ENCODE measurements at places on chromosomes 6 and 20.

- no peak for DNase-seq
These were observed 102.3 kb downstream of the DLL1 start for GRCh38 chr6:170188571-170189001.

- DNase-seq: no peak
These were observed 21.1 kb downstream of the MRPL14 start for GRCh38 chr6:44105993-44106740.

- DNase-seq: no peak
These were observed 182.6 kb downstream of the CDKAL1 start for GRCh38 chr6:20716865-20717264.

GRCh38 chr6:45607798-45608197 lies 230.1 kb upstream of the SUPT3H start:
- no peak for DNase-seq

- DNase-seq: no peak
These were observed 1.4 kb upstream of the TSPYL4 start for GRCh38 chr6:116255246-116255800.

DNA sequence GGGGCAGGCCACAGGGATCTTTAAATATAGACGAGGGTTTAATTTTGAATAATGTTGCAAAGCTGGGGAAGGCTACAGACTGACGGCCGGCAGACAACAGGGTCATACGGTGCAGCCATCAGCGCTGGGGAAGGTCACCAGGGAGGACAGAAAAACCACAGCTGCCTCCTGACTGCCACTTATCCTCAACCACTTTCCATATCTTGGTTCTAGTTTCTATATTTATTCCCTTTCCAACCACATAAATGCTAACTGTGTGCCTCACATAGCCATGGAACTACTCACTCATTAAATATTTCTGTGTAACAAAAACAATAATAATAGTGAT lies 85.7 kb upstream of the AGPAT4 start:
- DNase-seq: no peak

- DNase-seq: no peak
These were observed 135.8 kb downstream of the PXDC1 start for GRCh38 chr6:3615391-3616380.

- DNase-seq: no peak
These were observed 69.5 kb upstream of the SULF2 start for GRCh38 chr20:47854687-47855212.

DNA sequence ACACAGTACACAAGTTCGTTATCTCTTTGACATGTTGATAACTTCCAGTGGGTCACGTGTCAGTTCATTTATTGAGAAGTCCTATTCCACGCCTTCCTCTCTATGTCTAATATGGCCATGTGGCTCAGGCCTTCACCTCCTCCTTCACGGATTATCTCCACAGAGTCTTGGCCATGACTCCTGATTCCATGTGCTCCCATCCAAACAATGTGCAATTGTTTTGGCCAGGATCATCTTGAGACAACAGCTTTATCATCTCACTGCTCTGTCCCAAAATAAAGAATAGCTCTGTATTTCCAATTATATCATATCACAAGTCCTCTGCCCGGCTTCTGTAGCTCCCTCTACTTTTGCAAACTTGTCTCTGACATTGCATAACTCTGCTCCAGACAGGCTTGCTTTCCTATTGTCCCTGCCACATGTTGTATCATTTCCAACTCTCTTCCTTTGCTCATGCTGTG lies 11.1 kb upstream of the TXNDC5 start:
- no peak for DNase-seq

- no peak for DNase-seq
These were observed 222.2 kb downstream of the TMEM242 start for GRCh38 chr6:157101166-157101565.

DNA sequence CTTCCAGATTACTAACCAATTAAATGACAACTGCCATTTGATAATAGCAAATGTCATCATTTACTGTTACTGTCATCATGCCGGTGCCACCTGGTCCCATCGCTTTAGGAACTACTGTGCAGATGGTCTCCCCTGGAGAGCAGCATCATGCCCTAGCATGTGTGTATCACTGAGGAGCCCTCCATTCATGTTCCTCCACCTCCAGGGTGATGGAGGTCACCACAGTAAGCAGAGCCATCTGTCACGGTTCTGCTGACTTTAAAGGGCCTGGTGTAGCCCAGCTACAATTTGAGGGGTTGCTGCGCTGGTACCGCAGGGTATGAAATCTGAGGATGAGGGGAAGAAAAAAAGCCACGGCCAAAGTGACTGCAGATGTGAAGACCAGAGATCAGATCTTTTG lies 118.8 kb upstream of the KCNK16 start:
- no peak for DNase-seq

DNA sequence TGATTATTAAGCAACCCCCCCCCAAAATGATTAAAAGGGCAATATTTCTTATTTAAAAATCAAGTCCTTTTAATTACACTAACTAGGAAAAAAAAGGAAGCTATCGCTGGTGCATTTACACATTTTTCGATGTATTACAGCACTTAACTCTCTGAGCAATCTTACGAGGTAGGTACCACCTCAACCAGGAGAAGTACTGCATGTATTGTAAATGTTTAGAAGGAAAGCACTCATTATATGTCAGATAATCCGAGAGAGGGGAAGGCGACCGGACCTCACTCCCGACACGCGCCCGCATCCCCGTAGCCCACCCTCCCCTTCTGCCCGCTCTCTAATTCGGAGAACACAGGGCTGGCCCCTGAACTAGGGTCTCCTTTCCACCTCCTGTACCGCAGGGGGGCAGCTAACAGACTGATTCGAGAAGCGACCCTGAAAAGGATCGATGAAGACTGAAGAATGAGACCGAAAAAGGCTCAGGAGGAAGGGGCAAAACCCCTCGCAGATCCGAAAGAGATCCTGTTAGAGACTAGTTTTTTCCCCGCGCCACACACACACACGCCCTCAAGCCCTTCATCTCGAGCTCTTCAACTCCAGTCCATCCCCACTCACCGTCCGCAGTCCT lies 337 bp downstream of the ESF1 start:
- DNase-seq: no peak

GRCh38 chr6:30171677-30172471 lies 8.5 kb downstream of the TRIM15 start:
- DNase-seq: no peak

GRCh38 chr6:82246802-82247504 lies 591 bp downstream of the IBTK start:
- no peak for DNase-seq

GRCh38 chr6:118739696-118740353 lies 88.4 kb upstream of the CEP85L start:
- no peak for DNase-seq

DNA sequence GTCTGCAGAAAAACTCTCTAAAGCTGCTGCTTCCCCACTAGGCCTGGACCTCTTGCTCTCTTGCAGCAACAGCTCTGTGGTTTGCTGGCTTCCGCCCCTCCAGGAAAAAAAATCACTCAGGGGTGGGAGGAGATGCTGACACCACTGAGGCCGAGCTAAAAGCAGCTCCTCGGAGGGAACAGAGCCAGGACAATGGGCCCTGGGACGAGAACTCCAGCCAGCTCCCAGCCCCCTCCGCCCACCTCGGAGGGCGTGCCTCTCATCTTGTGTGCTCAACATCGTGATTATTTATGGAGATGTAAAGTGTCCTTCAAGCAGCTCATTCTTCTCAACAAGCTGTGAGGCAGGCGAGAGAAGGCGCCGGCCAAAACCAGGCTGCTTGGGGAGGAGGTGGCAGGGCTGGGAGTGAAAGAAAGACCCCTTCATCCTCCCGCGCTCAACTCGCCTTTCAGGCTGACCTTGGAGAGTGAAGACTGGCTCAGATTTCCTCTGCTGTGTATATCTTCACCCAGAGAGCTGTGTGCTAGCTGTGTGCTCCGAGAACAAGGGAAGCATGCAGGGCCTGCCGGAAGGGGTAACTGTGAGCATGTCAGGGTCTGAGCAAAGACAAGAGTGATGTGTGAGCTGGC lies 53.5 kb upstream of the LRFN2 start:
- DNase-seq: no peak

GRCh38 chr20:41196653-41197225 lies 59.4 kb downstream of the PLCG1 start:
- no peak for DNase-seq

Measured in esophagus squamous epithelium (tissue), 5 donors.